Psoas muscle (tissue), 8 donors: ENCODE measurements at places on chromosomes 13 and 19.

DNA sequence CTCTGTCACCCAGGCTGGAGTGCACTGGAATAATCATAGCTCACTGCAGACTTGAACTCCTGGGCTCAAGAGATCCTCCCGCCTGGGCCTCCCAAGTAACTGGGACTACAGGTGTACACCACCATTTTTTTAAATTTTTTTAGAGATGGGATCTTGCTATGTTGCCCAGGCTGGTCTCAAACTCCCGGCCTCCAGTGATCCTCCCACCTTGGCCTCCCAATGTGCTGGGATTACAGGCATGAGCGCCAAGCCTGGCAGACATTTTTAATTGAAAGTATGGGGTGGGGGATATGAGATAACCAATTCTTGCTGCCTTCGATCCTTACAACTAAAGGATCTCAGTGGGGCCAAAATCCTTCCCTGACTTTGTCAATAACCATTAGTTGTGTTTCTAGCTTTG is 91.8 kb downstream of the ZNF557 start:
- DNase-seq = no peak

- no peak for DNase-seq
Measured at GRCh38 chr13:30972888-30973377, 40.5 kb downstream of the TEX26 start.

DNA sequence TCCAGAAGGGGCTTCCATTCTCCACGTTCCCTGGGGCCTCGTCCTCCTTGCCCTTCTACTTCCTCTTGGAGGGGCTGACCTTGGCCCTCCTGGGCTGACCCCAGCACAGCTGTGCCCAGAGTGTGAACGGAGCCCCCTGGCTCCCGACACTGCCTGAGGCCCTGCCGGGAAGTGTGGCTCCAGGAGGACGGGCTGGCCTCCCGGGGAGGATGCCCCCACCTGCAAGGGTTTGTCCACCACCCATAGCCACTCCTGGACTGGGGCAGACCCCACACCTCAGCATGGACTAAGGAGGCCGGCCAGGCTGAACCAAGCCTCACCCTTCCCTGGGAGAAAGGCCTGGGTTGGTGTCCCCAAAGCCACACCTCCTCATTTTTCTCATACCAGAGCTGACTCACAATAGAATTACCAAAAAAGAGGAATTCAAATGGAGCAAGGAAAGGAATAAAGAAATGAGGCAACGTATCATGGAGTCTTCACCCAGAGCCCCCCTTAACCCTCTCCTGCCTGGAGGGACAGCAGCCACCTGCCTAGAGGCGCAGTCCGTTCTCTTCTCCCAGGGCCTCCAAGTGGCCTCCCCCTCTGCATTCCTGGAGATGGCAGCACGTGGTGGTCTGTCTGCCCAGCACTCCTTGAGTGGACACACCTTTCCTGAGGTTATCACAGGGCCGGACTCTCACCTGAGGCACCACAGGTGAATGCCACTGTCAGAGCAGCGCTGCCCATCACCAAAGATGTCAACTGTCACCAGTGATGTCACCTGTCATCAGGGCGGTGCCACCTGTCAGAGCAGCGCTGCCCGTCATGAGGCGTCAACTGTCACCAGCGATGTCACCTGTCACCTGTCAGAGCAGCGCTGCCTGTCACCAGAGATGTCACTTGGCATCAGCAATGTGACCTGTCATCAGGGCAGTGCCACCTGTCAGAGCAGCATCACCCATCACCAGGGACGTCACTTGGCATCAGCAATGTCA is 3.1 kb upstream of the C13orf46 start:
- peak; percentile 48 for DNase-seq

DNA sequence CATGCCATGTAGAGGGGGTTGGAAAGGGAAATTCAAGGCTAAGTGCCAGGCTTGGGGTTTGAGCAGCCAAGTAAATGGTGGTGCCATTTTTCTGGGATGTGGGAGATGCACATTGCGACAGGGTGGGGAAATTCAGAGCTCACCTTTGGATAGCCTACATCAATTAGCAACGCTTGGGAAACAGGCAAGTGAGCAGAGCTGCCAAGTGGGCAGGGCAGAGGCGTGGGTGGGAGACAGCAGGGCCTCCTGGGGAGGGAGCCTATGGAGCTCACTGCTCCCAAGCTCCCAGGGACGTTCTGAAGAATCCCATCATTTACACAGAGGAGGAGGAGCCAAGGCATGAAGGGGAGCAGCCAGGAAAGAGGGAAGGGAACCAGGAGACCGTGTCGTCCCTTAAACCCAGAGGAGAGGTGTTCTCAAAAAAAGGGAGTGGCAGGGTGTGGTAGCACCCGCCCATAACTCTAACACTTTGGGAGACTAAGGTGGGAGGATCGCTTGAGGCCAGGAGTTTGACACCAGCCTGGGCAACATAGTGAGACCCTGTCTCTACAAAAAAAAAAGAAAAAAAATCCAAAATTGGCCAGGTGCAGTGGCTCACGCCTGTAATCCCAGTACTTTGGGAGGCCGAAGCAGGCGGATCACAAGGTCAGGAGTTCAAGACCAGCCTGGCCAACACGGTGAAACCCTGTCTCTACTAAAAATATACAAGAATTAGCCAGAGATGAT is 11.5 kb upstream of the CCNE1 start:
- DNase-seq = peak; percentile 31

DNA sequence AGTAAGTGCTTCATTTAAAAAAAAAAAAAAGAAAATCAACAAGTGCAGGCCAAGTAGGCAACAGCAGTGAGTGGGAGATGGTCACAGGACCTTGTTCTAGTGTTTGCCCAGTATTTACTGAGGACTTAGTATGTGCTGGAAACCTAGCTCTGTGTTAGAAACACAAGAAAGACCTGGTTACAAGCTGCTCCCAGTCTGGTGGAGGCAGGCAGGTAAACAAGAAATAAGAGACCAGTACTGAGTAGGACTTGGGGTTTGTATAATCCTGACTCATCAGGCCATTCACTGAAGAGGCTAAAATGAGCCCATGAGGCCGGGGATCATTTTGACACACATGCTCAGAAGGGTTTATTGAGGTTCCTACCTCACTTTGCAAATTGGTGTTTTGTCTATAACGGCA is 21.5 kb upstream of the SERPINE3 start:
- no peak for DNase-seq
